Muscle of leg (tissue), 16 donors: ENCODE measurements at places on chromosomes 6 and 20. TPM values are rescaled to one million over a fixed set of nuclear protein-coding genes. Genes with fewer than 3 reads are reported as not detected.

Gene L3MBTL1
- polyA plus RNA-seq: 7.7 TPM

Gene CTAGE9
- polyA plus RNA-seq: not detected

GRCh38 chr20:2230726-2231488 is 64.9 kb upstream of the TGM3 start:
- no peak overlapping the region for H3K27ac ChIP-seq
- peaks cover 2% of the 10 kb centered on the region for H3K4me1 ChIP-seq
- H3K27me3 ChIP-seq: no peaks in the 10 kb centered on the region
- H3K36me3 ChIP-seq: no peaks in the 10 kb centered on the region
- DNase-seq: no peak
- no peak overlapping the region for H3K4me3 ChIP-seq

Gene HCRTR2
- polyA plus RNA-seq: not detected

GRCh38 chr20:50387996-50388332 is 122.2 kb upstream of the PTPN1 start:
- H3K4me1 ChIP-seq: peaks cover 15% of the 10 kb centered on the region
- no peak for DNase-seq
- H3K27ac ChIP-seq: no peak overlapping the region

Gene SAPCD1
- polyA plus RNA-seq: 3.0 TPM

GRCh38 chr6:72446430-72446829 is 175.4 kb upstream of the KCNQ5 start:
- no peak overlapping the region for H3K4me3 ChIP-seq
- DNase-seq: peak; percentile 7
- H3K27me3 ChIP-seq: no peaks in the 10 kb centered on the region
- no peaks in the 10 kb centered on the region for H3K4me1 ChIP-seq
- H3K36me3 ChIP-seq: no peaks in the 10 kb centered on the region
